ENCODE measurements at places on chromosomes 6 and 20.

- no peak for DNase-seq
These were observed 123.8 kb downstream of the TAF4 start for GRCh38 chr20:61941721-61942405.

- DNase-seq = no peak
These were observed 137.5 kb downstream of the NRN1 start for GRCh38 chr6:5869261-5869660.

DNA sequence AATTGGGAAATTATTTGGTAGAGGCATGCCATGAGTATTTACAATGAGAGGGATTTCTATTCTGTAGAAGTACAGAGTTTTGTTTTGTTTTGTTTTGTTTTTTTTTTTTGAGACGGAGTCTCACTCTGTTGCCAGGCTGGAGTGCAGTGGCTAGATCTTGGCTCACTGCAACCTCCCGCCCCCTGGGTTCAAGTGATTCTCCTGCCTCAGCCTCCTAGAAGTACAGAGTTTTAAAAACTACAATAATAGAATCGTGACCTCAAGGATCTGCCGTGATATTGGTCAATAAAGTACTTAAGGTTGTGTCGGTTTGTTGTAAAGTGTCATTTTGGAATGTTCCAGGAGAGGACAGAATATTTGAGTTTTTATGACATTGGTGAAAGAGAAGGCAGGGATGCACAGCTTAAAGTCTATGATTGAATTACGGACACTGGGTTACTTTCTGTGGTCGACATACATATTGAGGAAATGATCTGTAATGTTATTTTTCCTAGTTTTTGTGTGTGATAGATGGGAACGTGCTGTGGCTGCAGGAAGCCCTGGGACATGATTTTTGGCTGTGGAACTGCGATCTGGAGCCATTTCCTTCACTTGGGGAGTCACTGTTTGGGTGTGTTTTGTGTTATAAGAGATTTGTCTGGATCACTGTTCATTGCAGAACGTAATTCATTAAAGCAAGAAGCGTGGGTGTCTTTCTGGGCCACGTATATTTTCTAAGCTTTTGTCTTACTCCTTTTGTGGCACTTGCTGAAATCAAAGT lies 59.6 kb downstream of the TIAM2 start:
- no peak for DNase-seq

- no peak for DNase-seq
These were observed 17.5 kb downstream of the MMP24 start for GRCh38 chr20:35243986-35244385.

DNA sequence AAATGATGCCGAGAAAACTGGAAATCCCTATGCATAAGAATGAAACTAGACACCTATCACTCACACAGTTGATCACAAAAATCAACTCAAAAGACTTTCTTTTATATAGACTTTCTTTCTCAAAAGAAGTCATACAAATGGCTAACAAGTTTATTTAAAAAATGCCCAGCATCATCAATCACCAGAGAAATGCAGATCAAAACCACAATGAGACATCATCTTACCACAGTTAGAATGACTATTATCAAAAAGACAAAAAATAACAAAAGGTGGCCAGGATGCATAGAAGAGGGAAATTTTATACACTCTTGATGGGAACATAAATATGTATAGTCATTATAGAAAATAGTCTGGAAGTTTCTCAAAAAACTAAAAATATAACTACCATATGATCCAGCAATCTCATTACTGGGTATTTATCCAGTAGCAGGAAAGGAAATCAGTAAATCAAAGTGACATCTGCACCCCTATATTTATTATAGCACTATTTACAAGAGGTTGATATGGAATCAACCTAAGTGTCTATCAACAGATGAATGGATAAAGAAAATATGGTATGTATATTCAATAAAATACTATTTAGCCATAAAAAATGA lies 3.4 kb upstream of the RNF217 start:
- no peak for DNase-seq

DNA sequence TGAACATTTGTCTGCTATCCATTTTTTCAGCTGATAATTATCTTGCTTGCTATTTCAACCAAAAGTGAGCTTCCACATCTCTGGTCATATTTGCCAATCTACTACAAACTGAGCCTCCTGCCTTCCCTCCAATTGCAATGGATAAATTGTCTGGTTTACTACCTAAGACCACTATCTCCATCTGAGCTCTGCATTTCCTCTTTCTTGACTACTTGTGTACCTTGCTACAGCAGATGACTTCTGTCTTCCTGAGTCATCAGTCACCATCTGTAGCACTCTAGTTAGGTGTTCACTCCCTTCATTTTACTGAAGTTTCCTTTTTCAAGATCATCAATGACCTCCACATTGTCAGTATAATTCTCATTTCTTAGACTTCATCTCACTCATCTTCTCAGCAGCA lies 33.5 kb upstream of the PHIP start:
- DNase-seq = no peak

DNA sequence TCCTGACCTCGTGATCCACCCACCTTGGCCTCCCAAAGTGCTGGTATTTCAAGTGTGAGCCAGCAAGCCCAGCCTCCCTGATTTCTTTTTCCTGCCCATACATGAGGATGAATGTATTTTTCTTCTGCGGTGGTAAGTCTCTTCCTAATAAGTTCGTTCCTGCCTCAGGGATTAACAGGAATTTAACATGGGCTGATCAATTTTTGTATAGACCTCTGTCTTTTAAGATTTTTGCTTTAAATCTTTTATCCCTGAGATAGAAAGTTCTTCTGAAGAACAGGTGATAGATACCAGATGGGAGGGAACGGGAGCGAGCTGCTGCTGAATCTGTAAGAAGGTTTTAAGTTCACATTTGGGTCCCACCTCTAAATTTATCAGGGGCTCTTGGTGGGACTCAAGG lies 7.0 kb upstream of the ZNFX1 start:
- DNase-seq = no peak

DNA sequence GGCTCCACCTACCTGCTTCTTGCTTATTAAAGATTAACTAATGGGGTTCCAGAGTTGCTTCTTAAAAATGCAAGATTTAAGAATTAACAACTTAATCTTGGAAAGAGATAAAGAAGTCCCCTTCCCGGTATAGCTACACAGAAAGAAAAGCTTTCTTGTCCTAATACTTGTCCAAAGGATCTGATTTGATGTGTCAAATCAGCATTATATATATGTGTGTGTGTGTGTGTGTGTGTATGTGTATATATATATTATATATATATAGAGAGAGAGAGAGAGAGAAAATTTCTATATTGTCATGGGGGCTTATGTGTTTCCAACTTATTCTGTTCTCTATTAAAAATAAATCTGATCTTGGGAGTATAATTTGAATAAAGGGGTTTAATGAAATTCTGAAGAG lies 4.6 kb upstream of the HMGN4 start:
- no peak for DNase-seq

GRCh38 chr6:87968435-87969278 lies 79.0 kb upstream of the SPACA1 start:
- DNase-seq = no peak

GRCh38 chr20:51540580-51540979 lies 1.9 kb downstream of the NFATC2 start:
- no peak for DNase-seq

DNA sequence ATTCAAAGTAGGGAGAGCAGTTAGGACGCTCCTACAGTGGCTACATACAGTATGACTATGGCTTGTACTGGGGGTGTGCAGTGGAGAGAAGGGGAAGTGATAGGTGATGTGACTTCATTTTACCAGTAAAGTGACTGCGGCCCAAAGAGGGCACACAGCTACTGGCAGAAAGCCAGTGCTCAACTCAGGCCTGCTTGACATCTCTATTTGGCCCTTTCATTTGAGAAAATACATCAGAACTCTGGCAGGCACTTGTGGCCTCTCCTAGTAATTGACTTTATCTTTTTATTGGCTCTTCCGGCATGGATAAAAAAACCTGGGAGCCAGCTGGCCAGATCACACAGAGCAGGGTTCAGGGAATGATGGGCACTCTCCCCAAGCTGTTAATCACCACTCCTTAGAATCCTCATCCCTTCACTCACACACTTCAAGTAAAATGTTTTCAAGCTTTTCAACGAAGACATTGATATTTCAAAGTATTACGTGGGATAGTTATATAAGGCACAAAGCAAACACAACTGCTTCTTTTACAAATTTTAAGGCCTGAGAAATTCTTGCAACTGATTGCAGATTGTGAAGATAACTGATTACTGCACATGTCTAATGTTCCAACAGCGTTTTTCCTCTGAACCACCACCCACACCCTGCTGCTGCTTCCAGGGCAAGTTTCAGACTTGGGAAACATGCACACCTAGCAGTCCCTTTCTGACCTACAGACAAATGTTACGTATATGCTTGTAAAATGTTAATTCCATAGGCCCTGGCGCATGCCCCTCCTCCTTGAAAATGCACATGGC lies 73.5 kb downstream of the TNFRSF21 start:
- no peak for DNase-seq

DNA sequence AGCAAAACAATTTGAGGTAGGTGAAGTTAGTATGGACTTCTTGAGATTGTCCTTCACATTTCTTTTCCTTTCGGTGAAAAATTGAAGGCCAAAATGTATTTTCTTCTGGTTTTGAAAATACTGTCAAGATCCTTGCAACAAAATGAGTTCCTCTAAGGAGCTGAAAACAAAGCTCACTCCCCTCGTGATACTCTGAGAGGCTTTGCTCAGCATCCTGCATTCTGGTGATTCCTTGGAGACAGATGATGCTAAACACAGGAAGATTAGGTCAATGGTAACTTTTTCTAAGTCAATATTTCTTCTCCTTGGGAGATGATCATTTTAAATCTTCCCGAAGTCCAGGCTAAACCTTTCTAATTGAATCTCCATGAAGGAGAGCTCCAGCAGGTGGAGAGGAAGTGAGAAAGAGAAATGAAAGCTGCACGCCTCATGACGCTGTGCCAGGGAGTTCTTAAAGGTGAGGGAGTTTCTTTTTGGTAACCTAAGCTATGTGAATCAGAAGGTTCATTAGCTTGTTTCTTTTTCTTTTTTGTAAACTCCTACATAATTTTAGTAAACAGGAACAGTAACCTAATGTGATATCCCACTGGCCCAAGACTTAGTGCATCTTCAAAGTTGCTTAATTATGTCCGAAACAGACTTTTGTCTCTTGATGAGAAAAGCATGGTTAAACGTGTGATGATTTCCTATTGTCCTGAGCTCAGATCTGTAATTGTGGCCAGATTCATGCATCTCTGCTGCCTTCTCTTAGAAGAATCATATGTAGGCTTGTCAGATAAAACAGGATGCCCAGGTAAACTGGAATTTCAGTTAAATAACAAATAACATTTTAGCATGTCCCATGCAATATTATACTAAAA lies 15.0 kb downstream of the ESR1 start:
- no peak for DNase-seq

DNA sequence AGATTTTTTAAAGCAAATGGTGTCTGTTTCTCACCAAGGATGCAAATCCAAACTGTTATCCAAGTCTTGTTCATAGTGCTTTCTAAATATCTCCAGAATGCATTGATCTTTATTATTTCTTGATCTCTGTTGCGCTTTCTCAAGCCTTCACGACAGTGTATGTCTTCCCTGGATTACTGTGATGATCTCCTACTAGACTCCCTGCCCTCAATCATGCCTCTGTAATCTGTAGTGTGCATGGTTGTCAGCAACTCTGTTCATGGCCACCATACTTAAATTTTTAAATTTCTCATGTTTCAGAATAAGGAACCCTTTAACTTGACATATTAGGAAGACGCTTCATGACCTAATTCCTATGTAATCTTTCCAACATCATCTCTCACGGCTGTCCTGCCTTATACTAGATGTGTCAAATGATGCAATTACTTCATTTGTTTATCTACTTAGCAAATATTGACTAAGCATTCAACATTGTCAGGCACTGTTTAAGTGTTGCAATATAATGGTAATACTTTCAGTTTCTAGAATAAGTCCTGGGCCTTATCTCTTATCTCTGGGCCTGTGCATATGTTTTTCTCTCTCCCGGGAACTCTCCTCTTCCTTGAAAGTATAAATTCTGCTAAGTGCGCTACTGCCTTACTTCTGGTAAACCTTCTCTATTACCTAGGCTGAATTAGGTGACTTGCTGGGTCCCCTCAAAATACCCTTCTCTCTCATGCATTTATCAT lies 25.6 kb upstream of the AHI1 start:
- no peak for DNase-seq

DNA sequence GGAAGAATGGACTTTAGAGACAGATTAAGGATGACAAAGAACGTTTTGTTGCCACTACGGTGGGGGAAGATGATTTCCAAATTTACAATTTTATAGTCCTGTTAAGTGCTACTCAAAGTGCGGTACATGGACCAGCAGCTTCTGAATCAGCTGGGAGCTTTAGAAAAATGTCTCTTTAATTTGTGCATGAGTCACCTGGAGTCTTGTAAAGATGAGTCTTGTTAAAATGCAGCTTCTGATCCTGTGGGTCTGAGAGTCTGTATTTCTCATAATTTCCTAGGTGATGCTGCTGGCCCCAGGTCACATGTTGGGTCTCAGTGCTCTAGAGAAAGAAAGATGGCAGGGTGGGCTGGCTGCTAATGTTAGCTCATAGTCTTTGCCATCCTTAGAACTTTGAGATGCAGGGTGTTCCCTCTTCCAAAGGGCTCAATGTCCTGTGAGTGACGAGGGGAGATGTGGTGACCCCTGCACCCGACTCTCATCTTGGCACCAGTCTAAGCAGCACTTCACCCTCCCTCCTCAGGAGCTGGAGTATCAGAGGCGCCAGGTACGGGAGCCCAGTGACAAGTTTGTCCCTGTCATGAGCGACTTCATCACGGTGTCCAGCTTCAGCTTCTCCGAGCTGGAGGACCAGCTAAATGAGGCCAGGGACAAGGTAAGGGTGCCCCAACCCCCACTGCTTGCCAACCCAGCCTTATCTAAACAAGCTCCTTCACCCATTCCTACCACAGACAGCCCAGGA lies 34.5 kb downstream of the MOCS1 start:
- no peak for DNase-seq

- no peak for DNase-seq
These were observed 47.4 kb upstream of the PAK5 start for GRCh38 chr20:9886227-9886626.

GRCh38 chr20:19456595-19457395 lies 244.4 kb downstream of the SLC24A3 start:
- no peak for DNase-seq

GRCh38 chr20:23361119-23361475 lies 885 bp upstream of the GZF1 start:
- DNase-seq = no peak
